ENCODE measurements at places on chromosomes 13 and 19. TPM values are rescaled to one million over a fixed set of nuclear protein-coding genes. Genes with fewer than 3 reads are reported as not detected.

GRCh38 chr13:33109801-33110200 is 93.6 kb downstream of the KL start:
- DNase-seq: peak; percentile 24

- DNase-seq: peak; percentile 92
These were observed 30.2 kb downstream of the CYP2F1 start for GRCh38 chr19:41144403-41144802.

DNA sequence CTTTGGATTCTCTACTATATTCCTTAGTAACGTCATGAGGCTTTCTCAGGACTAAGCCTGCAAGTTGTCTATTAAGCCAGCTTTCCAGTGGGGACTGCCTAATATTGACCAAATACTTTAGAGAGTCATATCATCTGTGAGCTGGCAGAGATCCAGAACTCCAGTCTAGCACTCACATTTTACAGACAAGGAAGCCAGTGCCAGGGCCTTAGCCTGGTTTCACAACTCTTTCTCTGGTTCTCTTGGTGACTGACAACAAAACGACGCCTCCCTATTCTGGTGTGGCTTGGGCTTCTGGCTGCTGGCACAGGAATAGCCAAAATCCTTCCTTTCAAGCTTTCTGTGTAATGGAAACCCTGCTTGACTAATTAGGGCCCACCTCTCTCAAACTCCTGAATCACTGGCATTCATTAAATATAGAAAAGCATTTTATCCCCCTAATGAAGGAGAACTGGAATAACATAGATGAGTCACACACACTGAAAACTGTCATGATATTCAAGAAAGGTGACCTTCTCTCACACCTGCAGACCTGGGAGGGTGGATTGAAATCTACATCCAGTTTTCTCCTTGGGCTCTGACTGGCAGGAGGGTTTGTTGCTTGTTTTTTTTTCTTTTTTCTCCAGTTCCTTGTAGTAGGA is 75.2 kb upstream of the UBL3 start:
- DNase-seq: peak; percentile 58

GRCh38 chr19:18742838-18743783 is 48.0 kb downstream of the COMP start:
- no peak for DNase-seq

DNA sequence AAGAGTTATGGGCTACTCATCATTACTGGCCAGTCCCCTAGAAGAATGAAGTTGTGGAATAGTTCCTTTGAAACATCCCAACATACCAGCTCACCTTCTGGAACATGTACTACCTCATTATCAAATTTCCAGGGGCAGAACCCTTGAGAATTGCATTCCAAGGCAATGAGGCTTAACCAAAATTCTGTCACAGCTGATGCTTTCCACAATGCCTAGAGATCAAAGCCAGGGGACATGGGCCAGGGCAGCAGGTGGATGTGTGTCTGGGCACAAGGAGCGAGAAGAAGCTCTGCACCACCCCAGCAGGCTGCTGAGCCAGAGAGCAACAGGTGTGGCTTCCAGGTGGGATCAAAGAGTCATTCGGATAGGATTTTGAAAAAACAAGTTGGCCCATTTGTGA is 362.1 kb downstream of the EFNB2 start:
- no peak for DNase-seq

- no peak for DNase-seq
These were observed 997 bp upstream of the SAMD4B start for GRCh38 chr19:39341129-39341718.

DNA sequence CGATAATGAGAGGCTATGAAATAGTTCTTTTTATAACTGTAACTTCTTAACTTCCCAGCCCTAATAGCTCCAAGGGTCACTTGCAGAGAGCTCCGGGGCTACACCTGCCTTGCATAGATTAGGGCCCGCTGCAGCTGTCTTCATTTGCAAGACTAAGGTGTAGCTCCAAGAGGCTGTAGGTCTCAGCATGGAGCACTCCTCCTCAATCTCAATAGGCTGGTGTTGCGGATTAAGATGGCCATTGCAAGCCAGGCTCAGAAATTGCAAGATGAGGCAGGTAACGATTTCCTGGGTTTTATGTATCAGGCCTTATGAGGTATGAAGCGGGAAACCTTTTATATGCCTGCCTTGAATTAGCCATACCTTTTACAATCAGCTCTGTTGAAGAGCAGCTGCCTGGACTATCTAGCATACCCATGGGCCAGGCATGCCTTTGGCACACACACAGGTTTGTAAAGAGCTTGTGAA is 185.7 kb downstream of the TM9SF2 start:
- no peak for DNase-seq

DNA sequence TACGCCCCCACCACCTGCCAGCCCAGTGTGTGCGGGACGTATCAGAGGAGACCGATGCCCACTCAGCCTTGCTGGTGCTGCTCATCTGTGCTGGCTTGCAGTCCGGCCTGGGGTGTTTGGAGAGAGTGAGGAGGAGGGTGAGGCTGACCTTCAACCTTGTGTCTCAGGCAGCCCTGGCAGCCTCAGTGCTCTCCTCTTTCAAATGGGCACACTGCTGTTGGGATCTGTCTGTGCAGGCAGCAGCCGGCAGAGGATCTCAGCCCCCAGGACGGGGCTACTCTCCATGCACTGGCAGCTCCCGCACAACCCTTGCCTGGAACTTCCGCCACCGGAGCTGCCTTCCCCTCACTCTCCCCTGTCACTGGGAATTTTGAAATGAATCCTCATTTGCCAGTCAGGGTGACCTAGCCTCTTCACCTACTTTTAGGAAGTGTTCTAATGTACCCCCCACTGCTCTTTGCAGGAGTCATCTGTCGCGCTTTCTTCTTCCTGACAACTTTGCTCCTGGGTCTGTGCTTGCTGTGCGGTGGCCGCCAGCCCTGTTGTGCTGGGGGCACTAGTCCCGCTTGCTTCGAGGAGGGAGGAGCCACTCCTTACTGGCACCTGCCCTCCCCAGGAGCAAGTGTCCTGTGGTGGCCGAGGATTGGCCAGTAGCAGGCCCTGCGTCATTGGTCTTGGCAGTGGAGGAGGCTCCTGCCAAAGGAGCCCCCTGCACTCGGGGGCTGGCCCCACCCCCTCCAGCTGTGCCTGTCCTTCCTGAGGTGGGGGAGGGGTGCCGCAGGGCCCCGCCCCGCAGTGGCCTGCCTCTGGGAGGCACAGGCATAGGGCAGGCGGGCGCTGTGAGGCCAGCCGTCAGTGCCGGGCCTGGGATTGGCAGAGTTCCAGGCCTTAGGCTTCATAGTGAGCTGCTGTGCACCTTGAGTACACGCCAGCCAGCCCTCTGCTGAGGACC is 53.4 kb downstream of the TSSK6 start:
- DNase-seq: peak; percentile 67

GRCh38 chr13:24877531-24877930 is 113.6 kb downstream of the RNF17 start:
- no peak for DNase-seq

- DNase-seq: no peak
These were observed 125.9 kb downstream of the COG6 start for GRCh38 chr13:39781381-39781780.

GRCh38 chr13:112184261-112184660 is 117.3 kb downstream of the SOX1 start:
- no peak for DNase-seq

GRCh38 chr13:92547266-92547665 is 679.3 kb upstream of the GPC6 start:
- no peak for DNase-seq

- no peak for DNase-seq
These were observed 1591.6 kb upstream of the MIR17HG start for GRCh38 chr13:89755729-89756492.

DNA sequence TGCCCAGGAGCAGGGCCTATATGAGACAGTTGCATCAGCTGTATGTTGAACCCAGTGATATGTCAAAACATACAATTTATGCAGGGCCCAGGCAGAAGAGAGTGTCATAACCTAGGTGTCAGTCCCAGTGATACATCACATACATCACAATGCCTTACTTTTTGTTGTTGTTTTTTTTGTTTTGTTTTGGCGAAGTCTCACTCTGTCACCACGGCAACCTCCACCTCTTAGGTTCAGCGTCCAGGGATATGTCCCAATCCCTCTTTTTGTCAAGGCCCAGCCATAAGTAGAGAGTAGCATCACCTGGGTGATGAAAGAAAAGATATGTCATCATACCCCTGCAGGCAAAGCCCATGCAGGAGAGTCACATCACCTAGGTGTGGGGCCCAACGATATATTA is 56.8 kb upstream of the ZNF730 start:
- no peak for DNase-seq

- no peak for DNase-seq
These were observed 34.9 kb downstream of the LRCH1 start for GRCh38 chr13:46587807-46588418.

DNA sequence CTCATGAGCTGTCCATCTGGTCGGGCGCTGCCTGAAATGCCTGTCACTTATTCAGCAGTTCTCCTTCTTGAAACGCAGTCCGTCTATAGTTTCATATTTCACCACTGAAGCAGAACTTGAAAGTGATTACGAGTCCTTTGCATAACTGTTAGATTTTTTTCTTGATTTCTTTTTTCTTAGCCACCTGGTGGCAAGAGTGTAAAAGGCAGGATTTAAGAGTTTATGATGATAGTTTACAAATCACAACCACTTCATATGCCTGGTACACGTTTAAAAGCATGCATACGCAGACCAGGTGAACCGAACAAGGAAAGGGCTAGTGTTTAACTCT is 45.8 kb downstream of the GGACT start:
- peak; percentile 39 for DNase-seq

GRCh38 chr13:64640002-64640401 is 2590.1 kb downstream of the PCDH9 start:
- no peak for DNase-seq

- no peak for DNase-seq
These were observed 13.3 kb downstream of the PLIN4 start for GRCh38 chr19:4504891-4505569.

DNA sequence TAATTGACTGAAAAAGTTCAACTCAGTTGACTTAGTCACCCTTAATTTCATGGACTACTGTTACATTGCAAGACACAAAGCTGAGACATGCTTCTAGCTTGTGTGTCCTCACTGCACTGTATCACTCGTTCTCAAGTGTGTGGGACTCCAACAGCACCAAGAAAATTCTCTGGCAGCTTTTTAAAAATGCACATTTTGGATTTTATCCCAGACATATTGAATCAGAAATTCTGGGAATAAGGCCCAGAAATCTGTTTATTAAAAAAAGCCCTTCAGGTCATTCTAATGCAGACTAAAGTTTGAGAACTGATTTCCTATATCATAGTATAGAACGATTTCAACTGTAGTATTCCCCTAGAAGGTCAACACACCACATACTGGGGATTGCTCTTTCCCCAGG is 1485.3 kb downstream of the PCDH9 start:
- no peak for DNase-seq

Gene SIAH3
- total RNA-seq: not detected

Gene EDNRB
- 211 TPM for total RNA-seq

Gene CLC
- not detected for total RNA-seq

Gene ZNF507
- total RNA-seq: 8.9 TPM

Gene LILRA1
- not detected for total RNA-seq

Gene COX7A1
- 88.5 TPM for total RNA-seq

Gene ZNF135
- total RNA-seq: 2.8 TPM

Gene KLK13
- not detected for total RNA-seq

Gene SKA3
- total RNA-seq: 1.8 TPM

Data from lung microvascular endothelial cell (primary cell).